CD4-positive, alpha-beta T cell treated with Interleukin-15 for 4 hours (primary cell): ENCODE measurements at places on chromosomes 3 and 15.

DNA sequence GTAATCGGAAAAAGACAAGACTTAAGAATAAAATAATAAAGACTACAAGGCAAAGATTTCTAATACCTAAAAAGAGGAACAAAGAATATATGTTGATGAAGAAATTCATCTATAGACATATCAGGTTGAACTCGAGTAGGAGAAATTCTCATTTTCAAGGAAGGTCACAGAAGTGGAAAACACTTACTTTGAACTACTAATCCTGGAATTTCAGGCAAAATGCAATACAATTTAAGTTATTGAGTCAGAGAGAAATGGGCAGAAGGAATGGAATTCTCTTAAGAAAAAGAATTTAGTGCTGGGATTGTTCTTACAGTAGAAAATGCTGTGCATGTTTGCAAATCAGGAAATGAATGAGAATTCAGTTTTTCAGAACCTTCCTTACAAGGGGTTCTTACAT is 135.9 kb upstream of the TGFBR2 start:
- no peak for DNase-seq

- DNase-seq, result no peak
Measured at GRCh38 chr3:137509354-137510045, 254.6 kb upstream of the SOX14 start.

- DNase-seq, result no peak
Measured at GRCh38 chr15:98722209-98722608, 73.9 kb downstream of the IGF1R start.

DNA sequence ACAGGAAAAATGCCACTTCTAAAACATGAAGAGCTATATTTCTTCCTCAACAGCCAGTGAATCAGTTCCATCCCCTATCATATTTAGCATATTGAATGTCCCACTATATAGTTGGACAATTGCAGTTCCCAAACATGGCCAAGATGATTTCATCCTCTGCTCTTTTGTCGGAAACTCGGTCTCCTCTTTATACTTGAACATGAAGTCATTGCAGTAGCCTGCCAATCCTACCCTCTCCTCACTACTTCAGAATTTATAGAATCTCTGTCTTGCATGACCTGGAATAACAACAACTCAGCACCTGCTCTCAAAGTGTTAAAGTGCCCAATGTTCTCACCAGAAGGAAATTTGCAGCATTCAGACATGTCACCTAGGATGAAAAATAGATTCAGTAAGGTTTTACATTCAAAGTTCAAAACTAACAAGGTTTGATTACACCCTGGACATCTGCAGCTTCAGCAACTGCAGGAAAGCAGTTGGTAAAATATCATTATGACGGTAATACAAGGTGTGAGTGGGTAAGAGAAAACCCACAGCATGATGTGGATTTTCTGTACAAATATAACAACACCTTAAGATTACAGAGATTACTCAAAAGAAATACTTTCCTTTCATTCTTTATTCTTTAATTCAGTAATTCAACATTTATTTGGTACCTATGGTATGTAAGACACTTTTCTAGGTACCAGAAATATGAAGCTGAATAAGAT is 52.5 kb downstream of the TP63 start:
- DNase-seq, result no peak

GRCh38 chr15:98292442-98293240 is 332.1 kb downstream of the ARRDC4 start:
- DNase-seq, result no peak

GRCh38 chr15:63238796-63239195 is 38.6 kb upstream of the APH1B start:
- DNase-seq, result no peak

- peak; percentile 82 for DNase-seq
Measured at GRCh38 chr15:85689729-85690128, 105.0 kb downstream of the KLHL25 start.

DNA sequence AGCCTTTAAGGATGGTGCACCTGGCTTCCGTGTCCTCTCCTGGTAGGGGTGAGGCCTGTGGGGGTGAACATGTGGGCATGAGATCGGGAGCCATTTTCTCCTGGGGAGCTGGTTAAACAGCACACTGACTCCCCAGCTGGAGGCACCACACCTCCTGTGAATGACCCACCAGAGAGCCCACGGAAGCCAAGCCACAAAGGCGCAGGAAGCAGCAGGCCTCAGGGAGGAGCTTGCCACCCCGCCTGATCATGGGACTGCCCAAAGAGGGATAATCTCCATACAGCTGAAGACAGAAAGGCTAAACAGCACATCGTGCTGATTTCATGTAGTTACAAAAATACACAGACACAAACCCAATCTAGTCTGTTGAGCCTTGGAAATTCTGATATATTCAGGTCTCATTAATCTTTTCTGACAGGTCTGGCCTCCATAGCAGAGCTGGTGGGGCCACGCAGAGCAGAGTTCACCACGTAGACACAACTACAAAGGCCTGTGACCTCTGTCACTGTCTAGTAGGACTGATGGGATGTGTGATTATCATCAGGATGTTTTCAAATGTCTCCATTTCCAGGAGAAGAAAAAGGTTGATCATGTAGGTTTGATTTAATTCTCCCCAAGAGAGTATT is 75.2 kb downstream of the DUT start:
- DNase-seq, result no peak

DNA sequence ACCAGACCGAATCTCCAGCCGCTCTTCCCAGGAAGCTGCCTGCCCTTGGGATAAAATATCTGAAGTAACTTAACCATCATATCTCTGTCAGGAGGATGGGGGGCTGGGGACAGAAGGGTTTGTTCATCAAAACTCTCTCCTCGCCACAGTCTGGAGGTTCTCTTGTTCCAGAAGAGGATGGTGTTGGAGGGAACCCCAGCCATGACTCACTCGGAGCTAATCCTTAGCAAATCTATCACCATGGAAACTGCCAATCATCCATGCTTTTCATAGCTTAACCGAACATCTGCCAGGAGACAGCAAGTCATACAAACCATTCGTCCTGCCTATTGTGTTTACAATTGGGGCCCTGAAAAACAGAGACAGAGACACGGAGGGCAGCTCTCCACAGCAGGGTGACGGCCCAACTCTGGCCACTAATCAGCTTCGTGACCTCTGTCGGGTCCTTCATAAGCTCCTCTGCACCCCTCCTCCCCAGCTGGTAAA is 73.8 kb upstream of the HEG1 start:
- no peak for DNase-seq

- no peak for DNase-seq
Measured at GRCh38 chr3:48970586-48970985, 19.5 kb upstream of the P4HTM start.

GRCh38 chr15:98547275-98547674 is 101.1 kb upstream of the IGF1R start:
- no peak for DNase-seq

- peak; percentile 39 for DNase-seq
Measured at GRCh38 chr15:56491110-56491722, 26.3 kb upstream of the MNS1 start.

- no peak for DNase-seq
Measured at GRCh38 chr15:25693321-25694238, 169.5 kb downstream of the ATP10A start.

- no peak for DNase-seq
Measured at GRCh38 chr3:146221276-146221675, 29.6 kb downstream of the PLSCR4 start.

DNA sequence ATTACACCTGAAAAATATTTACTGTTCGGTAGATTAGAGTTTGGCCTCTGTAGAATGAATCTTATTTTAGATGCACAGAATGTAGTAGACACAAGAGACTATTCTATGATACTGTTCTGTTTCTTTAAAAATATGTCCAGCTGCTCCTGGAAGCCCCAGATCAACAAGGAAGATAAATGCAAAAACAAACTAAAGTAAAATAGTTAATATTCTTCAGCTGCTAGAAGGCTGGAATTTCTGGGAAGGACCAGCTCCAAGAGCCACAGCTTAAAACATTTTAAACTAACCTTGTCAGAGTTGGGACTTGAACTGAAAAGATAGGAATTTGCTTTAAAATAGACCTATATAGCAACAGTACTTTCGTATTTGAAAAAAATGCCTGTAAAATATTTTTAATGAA is 277.9 kb downstream of the PTPRG start:
- DNase-seq, result no peak

DNA sequence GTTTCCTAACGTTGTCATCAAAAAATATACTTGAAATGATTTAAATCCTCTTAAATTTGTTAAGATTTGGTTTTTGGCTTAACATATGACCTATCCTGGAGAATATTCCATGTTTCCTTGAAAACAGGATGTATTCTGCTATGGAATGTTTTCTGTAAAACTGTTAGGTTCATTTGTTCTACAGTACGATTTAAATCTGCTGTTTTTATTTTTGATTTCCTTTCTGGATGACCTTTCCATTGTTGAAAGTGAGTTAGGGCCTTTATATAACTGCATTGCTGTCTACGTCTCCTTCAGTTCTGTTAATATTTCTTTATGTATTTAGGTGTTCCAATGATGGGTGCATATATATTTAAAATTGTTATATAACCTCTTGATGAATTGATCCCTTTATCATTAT is 465.3 kb upstream of the ALCAM start:
- DNase-seq, result no peak

- DNase-seq, result no peak
Measured at GRCh38 chr3:123792473-123793201, 91.5 kb downstream of the MYLK start.

DNA sequence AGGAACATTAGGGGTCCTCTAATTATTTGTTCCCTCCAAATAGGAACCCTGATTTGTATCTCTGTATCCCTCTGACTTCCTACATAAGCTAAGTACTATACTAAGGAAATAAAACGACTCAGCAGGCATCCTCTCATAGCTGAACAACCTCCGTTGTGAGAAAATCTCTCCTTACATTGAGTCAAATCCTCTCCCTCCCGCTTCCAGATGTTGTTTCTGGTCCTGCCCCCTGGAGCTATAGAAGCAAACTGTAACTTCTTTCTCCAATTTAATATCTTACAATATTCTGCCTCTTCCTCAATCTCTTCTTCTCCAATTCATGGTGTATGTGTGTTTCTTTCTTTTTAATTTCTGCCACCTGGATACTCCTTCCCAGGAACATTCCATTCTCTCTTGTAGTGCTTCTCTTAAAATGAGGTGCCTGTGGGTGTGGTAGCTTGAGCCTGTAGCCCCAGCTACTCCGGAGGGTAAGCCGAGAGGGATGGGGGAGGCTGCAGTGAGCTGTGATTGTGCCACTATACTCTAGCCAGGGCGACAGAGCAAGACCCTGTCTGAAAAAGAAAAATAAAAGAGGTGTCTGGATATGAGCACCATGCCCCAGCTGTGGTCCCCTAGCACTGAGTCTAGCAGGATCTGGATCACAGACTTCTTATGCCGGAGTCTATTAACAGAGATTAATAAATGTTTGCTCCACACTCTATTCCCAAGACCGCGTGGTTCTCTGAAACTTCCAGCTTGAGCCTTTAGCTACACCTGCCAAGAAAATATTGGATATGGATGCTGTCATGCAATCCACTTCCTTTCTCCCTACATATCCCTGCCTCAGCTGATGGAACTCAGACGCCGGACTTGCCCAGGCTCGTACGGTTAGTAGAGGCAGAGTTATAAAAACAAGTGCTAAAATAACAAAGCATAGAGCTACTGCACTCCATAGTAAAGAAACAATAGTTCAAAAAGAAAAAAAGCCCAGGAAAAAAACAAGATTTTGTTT is 42.9 kb upstream of the NEO1 start:
- no peak for DNase-seq

DNA sequence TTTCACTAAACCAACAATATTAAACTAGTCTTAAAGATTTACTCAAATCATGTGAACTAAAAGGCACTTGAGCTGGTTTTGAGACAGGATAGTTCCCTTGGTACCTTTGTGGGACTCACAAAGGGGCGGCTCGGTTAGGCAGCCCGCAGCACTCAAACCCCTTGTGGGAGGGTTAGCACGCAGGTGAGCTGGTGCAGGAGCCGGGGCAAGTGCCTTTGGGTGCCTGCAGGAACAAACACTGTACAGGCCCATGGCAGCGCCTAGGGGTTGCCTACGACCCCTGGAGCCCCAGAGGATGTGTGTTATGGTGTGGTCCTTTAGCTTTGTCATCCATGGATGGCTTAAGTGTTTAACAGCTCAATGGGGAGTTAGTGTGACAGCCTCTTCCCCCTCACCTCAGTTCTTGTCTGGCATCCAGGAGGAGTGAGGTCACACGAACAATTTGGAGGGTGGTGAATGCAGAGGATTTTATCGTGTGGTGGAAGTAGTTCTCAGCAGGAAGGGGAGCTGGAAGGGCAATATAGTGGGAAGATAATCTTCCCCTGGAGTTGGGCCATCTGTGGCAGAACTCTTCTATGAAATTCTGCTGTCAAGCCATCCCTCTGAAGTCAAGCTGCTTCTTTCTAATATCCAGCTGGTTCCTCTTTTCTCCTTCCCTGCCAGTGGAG is 470.9 kb downstream of the RBMS3 start:
- DNase-seq, result no peak

DNA sequence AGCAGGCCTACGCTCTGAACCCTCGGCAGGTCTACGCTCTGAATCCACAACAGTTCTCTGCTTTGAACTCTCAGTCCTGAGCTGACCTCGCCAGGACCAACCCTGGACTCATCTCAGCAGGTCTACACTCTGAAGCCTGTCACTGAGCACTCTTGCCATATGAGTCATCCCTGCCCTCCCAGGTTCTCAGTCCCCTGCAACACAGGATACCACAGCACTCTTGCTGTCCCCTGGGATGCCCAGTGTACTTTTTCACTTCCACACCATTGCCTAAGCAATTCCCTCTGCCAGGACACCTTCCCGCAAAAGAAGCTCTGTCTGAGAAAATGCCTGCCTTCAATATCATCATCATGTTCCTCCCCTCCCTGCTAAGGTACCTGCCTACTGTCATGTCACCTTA is 42.0 kb downstream of the NUP210 start:
- no peak for DNase-seq

DNA sequence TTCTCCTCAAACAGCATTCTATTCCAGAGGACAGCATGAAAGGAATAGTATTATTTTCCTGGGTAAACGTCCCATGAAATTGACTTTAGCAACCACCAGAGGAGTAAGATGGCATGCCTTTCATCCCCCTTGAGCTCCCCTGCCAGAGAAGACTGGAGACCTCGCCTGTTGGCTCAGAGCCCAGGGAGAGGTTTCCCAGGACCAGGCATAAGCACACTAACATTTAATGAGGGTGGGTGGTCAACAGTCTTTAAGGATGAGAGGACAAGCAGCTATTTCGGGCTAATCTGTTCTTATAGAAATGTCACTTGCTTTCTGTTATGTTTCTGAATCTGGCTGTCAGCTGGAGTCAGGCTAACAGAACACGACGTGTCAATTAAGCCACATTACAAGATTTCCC is 390.5 kb downstream of the GABRG3 start:
- no peak for DNase-seq

- no peak for DNase-seq
Measured at GRCh38 chr3:182172534-182172933, 460.8 kb downstream of the SOX2 start.

DNA sequence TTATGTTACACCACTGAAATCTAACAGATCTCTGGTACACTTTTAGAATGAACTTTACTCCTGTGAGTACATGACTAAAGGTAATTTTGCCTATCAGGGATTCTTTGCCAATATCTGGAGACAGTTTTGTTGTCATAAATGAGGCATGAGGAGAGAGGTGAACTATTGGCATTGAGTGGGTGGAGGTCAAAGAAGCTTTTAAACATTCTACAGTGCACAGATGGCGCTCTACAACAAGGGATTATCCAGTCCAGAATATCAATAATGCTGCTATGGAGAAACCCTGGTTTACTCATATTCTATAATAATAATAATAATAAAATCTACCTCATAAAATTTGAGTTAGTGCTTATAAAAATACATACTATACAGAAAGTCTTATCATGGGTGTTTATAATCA is 702.3 kb downstream of the SI start:
- no peak for DNase-seq
